ENCODE measurements at places on chromosomes 3 and 15. TPM values are rescaled to one million over a fixed set of nuclear protein-coding genes. Genes with fewer than 3 reads are reported as not detected.

Gene HIGD2B
- 1.4 TPM for total RNA-seq

Gene BHLHE40
- total RNA-seq, result 52.4 TPM

Gene NR1I2
- 0.73 TPM for total RNA-seq

Gene SERPINI2
- total RNA-seq, result not detected

Gene RUVBL1
- total RNA-seq, result 20.4 TPM

Gene KBTBD8
- 32.6 TPM for total RNA-seq

Gene MEIS2
- 0.39 TPM for total RNA-seq

Gene TIMP4
- not detected for total RNA-seq

Gene WDR93
- 0.29 TPM for total RNA-seq

Gene ATP8B4
- 0.73 TPM for total RNA-seq

Gene ROBO1
- 3.2 TPM for total RNA-seq

Gene LYZL4
- not detected for total RNA-seq

DNA sequence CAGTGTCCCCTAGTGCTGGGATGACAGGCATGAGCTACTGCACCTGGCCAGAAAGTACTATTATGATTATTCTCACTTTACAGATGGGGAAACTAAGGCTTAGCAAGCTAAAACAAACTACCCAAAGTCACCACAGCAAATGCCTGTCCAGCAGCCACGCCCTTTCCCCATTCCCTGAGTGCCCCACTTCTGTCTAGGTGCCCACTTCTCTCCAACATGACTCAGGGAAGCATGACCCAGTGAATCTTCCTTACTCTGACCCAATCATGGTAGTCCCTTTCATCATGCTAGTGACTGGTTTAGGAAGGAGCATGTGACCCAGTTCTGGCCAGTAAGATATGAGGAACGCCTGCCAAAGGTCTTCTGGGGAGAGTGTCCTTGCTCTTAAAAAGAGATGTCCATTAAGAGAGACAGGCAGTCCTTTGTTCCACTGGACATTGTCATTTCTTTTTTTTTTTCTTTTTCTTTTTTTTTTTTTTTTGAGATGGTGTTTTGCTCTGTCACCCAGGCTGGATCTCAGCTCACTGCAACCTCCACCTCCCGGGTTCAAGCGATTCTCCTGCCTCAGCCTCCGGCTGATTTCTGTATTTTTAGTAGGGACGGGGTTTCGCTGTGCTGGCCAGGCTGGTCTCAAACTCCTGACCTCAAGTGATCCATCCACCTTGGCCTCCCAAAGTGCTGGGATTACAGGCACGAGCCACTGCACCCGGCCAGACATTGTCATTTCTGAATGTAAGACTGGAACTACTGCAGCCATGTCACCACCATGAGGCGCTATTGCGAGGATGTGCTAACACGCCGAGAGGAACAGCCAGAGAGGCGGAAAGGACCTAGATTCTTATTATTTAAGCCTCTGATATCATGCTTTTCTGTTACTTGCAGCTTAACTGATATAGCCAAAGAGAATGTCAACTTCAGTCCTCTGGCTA is 19.8 kb downstream of the MEGF11 start:
- H3K36me3 ChIP-seq, result no peaks in the 10 kb centered on the region
- no peak overlapping the region for H3K27ac ChIP-seq
- H3K4me1 ChIP-seq, result no peaks in the 10 kb centered on the region

DNA sequence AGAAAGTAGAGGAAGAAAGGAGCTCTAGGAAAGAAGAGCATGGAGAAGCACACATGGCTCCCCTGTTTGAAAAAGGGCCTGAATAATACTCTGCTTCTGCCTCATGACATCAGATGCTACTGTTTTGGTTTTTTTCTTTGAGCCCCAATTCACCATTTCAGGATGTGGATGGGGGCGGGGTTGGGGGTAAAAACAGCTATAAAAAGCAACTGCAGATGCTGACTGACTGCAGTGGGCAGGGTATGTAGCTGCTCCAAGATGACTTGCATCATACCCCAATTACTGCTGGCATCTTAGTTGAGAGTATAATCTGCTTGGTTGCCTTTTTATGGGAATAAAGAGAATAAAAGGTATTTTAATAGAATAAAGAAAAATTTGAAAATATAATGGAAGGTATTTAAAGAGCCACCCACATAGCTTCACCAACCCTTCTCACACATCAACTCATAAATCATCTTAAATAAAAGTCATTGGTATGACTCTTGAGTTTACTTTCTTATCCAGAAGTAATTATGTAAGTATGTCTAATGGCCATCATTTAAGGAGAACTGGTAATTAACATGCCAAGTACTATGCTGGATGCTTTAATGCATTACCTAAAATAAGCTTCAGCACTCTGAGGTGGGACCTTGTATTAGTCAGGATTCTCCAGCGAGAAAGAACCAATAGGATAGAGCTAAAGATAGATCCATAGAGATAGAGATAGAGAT is 36.4 kb upstream of the TMEM45A start:
- DNase-seq, result no peak
- no peaks in the 10 kb centered on the region for H3K36me3 ChIP-seq
- H3K4me1 ChIP-seq, result no peaks in the 10 kb centered on the region
- H3K27me3 ChIP-seq, result no peaks in the 10 kb centered on the region
- no peak overlapping the region for H3K4me3 ChIP-seq

DNA sequence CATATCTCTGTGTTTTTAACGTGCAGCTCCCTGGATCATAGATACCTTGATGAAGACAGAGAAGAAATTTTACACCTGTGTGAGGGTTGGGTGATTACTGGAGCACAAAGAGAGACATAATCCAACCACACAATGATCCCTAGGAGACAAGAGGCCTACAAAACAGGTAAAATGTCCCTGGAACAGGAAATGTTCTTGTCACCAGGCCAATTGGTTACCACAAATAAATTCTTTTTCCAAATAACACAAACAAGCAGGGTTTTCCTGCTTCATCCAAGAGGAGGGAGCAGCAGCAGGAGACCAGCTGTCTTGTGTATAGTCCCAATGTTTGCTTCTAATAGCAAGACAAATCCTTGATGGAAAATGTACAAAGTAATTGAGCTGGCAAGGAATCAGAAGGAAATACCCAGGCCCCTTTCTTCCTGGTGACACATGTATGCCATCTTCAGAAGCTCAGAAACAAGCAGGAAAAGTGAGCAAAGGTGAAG is 1.4 kb downstream of the MGLL start:
- H3K4me3 ChIP-seq, result no peak overlapping the region
- DNase-seq, result no peak
- peaks cover 5% of the 10 kb centered on the region for H3K27me3 ChIP-seq
- H3K4me1 ChIP-seq, result peaks cover 14% of the 10 kb centered on the region
- no peak overlapping the region for H3K27ac ChIP-seq

GRCh38 chr3:107897471-107898061 is 193.3 kb downstream of the CD47 start:
- H3K4me1 ChIP-seq, result no peaks in the 10 kb centered on the region
- no peaks in the 10 kb centered on the region for H3K36me3 ChIP-seq
- peaks cover 3% of the 10 kb centered on the region for H3K27me3 ChIP-seq
- no peak for DNase-seq

- no peak overlapping the region for H3K4me3 ChIP-seq
- H3K27ac ChIP-seq, result no peak overlapping the region
- no peak for DNase-seq
- peaks cover 11% of the 10 kb centered on the region for H3K4me1 ChIP-seq
- H3K36me3 ChIP-seq, result no peaks in the 10 kb centered on the region
These were observed 49.4 kb upstream of the UBE2E1 start for GRCh38 chr3:23756206-23756840.

DNA sequence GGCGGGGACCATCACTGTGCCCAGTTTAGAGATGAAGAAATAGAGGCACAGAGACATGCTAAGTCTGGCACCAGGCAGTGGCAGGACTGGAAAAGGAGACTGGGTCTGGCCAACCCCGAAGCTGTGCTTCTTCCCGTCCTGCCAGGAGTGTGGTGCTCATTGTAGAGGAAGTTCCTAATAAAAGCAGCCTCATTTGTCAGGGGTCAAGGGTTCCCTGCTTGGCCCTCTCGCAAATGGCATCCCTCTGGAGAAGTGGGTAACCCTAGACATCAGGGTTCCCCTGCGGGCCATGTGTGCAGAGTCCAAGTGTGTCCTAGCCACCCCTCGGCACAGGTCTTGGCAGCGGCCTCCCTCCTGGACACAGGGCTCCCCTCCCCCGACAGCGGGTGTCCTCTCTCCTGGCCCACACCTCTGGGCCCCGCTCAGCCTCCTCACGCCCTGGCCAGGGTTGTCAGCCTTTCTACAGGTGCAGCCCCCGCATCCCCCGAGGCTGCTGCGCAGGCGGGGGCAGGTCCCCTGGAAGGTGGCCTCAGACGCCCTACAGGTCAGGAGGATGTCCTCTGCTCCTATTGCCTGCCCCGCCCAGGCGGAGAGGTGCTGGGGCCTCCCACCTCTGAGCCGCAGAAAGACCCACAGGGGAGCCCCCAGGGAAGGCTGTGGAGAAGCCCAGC is 61.8 kb upstream of the PRR20G start:
- H3K27ac ChIP-seq, result no peak overlapping the region
- H3K36me3 ChIP-seq, result no peaks in the 10 kb centered on the region
- no peak for DNase-seq
- H3K4me1 ChIP-seq, result no peaks in the 10 kb centered on the region

- no peak overlapping the region for H3K4me3 ChIP-seq
- peaks cover 20% of the 10 kb centered on the region for H3K4me1 ChIP-seq
- H3K27me3 ChIP-seq, result no peaks in the 10 kb centered on the region
These were observed 19.4 kb upstream of the IL20RB start for GRCh38 chr3:136938334-136938733.

DNA sequence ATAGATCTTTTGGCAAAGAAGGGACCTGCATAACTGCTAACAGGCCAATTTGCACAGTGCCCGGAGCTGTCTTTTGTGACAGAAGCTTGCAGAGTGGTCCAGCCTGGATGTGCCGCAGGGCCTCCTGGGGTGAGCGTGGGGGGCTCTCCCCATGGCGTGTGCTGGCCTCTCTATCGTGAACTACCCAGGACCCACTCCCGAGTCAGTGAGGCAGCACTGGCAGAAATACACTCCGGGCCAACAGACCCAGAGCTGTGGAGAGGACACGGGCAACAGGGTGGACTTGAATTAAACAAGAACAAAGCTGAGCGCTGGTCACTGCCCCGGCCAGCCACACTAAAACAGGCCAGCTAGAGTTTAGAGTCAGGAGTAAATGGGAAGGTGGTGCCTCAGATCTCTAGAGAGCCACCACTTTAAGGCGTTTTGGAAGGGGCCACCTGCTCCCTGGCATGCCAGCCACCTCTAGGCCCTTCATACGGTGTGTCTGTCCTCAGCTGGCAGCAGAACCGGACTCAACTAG is 152.1 kb downstream of the KLF13 start:
- H3K27ac ChIP-seq, result no peak overlapping the region
- H3K36me3 ChIP-seq, result no peaks in the 10 kb centered on the region

GRCh38 chr3:138675393-138675792 is 66.8 kb downstream of the FAIM start:
- no peaks in the 10 kb centered on the region for H3K27me3 ChIP-seq
- no peak overlapping the region for H3K4me3 ChIP-seq
- H3K36me3 ChIP-seq, result peaks cover 5% of the 10 kb centered on the region
- no peaks in the 10 kb centered on the region for H3K4me1 ChIP-seq
- no peak overlapping the region for H3K27ac ChIP-seq

- peaks cover 3% of the 10 kb centered on the region for H3K4me1 ChIP-seq
- H3K4me3 ChIP-seq, result no peak overlapping the region
- H3K36me3 ChIP-seq, result no peaks in the 10 kb centered on the region
- DNase-seq, result no peak
These were observed 35.8 kb downstream of the MYO9A start for GRCh38 chr15:72082176-72082575.

DNA sequence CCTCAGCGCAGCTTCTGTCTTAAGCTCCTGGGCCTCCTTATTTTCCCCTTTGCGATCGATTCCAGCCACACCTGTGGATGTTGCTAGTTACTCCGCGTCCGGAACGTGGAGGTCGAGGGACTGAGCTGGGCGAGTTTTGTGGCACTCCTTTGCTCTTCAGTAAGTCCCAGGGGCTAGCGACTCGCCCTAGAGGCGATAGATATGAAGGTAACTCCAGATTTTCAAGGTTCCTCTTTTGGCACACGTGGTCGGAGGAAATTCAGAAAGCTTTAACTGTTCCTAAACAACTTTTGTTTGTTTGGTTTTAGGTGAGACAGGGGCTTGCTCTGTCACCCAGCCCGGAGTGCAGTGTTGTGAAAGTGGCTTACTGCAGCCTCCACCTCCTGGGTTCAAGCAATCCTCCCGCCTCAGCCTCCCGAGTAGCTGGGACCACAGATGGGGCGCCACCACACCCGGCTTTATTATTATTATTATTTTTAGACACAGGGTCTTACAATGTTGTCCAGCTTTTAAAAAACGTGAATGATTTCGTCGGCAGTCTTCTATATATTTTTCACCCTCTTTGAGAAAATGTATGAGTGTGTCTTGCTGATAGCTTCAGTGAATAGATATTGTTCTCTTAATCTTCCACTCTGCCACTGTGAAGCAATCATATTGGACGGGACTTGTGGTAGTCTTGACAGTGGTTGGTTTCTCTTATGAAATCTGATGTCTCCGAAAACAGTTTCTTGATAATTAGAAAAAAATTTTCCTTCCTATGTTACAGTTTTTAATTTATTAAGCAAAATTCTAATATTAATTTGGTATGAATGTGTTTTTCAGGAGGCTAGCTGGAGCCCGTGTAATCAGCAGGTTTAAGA is 785 bp downstream of the MFSD1 start:
- peak overlapping the region; percentile 83 for H3K4me3 ChIP-seq
- no peaks in the 10 kb centered on the region for H3K36me3 ChIP-seq
- H3K27ac ChIP-seq, result peak overlapping the region; percentile 83
- H3K4me1 ChIP-seq, result peaks cover 16% of the 10 kb centered on the region
- peak; percentile 75 for DNase-seq

GRCh38 chr15:63118854-63119253 is 2.8 kb upstream of the LACTB start:
- DNase-seq, result no peak
- no peaks in the 10 kb centered on the region for H3K27me3 ChIP-seq

GRCh38 chr3:21158861-21159542 is 592.0 kb downstream of the ZNF385D start:
- no peak for DNase-seq
- H3K27ac ChIP-seq, result no peak overlapping the region
- H3K4me3 ChIP-seq, result no peak overlapping the region
- no peaks in the 10 kb centered on the region for H3K27me3 ChIP-seq

DNA sequence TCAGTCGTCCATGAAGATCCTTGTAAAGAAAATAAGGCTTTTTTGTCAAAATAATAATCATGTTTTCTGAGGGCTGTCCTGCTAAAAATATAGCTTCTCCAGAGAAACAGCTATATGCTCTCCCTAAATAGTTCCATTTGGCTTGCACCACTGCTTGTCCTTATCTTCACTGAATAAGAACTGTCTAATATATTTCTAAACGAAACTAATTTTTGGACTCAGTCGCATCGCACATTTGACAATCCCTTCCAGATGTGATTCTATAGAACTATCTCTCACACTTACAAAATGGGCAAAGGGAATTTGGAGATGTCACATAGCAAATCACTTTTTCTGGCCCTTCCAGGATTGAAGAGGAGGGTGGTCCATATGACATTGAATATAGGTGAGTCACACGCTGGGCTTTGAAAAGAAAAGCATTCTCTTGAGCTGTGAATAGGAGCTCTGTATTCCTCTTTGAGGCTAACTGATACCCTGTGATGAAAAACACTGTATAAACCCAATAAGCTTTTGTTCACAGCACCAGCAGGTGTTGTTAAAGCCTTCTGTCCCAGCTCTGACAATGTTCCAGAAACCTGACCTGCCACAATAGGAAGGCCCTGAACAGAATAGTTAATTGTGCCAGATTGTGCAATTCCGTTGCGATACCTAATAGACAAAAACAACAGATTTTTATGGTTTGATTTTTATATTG is 1144.2 kb downstream of the ROBO2 start:
- H3K4me3 ChIP-seq, result no peak overlapping the region
- no peak overlapping the region for H3K27ac ChIP-seq
- DNase-seq, result no peak
- no peaks in the 10 kb centered on the region for H3K27me3 ChIP-seq
- H3K4me1 ChIP-seq, result no peaks in the 10 kb centered on the region

Data from B cell (primary cell).